ENCODE measurements at places on chromosomes 16 and 17.

DNA sequence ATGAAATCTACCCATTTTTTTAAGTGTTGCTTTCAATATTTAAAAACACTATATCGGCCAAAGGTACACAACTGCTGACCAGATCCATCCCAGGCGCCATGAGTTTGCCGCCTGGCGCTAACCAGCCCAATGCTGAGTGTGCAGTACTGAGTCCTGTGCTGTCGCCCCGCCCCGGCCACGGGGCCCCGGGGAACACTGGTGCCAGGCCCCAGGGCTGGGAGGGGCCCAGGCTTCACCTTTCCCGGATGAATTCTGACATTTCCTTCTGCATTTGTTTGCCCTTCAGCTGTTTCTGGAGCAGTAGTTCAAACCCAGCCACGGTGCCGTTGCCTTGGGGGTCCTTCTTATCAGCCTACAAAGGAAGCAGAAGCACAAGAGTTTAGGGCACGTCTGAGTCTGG lies 37.8 kb upstream of the RCVRN start:
- DNase-seq = no peak

- no peak for DNase-seq
Measured at GRCh38 chr17:50458701-50459676, 9.7 kb downstream of the CHAD start.

GRCh38 chr16:64990101-64990500 lies 131.8 kb downstream of the CDH11 start:
- DNase-seq = no peak

- DNase-seq = no peak
Measured at GRCh38 chr16:66245072-66245471, 121.4 kb upstream of the CDH5 start.

DNA sequence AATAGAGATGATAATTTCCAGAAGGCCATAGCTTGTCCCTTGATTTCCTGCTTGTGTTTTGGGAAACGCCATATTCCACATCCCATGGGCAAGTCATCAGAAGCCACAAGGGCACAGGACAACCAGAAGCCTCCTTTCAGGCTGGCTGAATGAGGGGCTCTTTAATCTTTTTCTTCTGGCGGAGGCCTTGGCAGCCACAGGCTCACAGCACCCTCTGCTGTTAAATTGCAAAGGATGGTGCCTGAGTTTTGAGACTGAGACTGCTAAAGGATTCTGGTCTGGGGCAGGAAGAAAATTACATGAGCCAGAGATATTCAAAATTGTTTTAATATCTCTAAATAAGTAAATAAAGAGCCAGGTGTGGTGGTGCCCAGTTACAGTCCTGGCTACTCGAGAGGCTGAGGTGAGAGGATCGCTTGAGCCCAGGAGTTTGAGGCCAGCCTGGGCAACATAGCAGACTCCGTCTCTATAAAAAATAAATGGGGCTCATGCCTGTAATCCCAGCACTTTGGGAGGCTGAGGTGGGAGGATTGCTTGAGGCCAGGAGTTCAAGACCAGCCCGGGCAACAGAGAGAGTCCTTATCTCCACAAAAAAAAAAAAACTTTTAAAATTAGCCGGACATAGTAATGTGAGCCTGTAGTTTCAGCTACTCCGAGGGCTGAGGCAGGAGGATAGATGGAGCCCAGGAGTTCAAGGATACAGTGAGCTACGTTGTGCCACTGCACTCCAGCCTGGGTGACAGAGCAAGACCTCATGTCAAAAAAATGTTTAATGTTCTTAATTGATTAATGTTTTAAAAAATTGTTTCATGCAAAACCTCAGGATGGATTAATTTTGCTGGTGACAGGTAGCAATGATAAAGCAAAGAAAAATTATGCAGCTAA lies 26.3 kb downstream of the AARSD1 start:
- DNase-seq = no peak

DNA sequence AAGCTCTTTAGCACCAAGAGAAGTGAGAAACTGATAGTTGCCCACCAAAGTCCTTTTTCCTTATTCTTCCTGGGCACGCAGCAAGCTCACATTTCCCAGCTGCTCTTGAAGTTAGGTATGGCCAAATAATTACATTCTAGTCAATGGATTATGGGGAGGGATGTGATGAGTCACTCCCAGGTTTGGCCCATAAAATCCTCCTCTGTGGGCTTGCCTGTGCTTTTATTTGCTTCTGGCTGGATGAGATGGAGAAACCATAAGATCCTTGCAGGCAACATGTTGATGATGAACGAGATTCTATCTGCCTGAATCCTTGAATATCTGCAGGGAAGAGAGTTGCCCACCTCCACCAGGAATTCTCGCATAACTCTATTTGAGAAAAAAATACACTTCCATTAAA lies 568.3 kb upstream of the SALL1 start:
- no peak for DNase-seq

- no peak for DNase-seq
Measured at GRCh38 chr16:25585526-25585925, 106.2 kb upstream of the HS3ST4 start.

- no peak for DNase-seq
Measured at GRCh38 chr17:81108220-81108619, 57.1 kb upstream of the PVALEF start.

DNA sequence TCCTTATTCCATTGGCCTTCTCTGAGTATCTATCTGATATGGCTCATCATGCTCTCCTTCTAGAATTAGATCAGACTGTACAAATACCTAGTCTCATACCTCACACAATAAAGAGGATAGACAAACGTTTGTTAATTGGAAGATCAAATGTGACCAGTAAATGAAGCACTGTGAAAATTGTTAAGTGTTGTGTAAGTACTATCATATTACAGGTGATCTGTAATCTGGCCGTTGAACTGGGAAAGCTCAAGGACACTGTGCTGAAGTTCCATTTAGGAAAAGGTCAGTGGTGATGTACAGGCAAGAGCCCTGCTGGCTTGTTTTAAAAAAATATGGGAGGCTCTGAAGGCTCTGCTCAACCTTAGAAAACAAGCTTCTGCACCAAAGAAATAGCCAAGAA lies 38.5 kb upstream of the CORO6 start:
- DNase-seq = no peak

Measured in activated gamma-delta T cell (primary cell).